ENCODE measurements at places on chromosomes 12 and 14.

DNA sequence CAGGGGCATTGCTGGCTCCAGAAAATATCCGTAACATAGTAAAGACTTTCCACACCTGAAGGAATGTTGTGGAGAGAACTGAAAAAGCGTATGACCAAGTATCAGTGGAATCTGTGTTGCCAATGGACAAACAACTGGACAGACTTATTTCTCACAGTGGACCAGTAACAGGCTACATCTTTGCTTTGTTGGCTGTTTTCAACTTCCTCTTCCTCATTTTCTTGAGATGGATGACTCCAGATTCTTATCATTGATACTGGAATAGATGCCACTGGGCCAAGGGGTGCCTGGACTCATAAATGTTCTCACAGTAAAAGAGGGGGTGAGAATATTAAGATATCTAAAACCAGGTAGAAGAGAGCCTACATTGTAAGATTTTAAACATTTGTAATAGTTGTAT is 6.4 kb downstream of the GAS2L3 start:
- DNase-seq, result no peak

- no peak for DNase-seq
Measured at GRCh38 chr14:32576088-32576795, 247.1 kb downstream of the AKAP6 start.

- no peak for DNase-seq
Measured at GRCh38 chr12:54338698-54339296, 13.9 kb downstream of the COPZ1 start.

DNA sequence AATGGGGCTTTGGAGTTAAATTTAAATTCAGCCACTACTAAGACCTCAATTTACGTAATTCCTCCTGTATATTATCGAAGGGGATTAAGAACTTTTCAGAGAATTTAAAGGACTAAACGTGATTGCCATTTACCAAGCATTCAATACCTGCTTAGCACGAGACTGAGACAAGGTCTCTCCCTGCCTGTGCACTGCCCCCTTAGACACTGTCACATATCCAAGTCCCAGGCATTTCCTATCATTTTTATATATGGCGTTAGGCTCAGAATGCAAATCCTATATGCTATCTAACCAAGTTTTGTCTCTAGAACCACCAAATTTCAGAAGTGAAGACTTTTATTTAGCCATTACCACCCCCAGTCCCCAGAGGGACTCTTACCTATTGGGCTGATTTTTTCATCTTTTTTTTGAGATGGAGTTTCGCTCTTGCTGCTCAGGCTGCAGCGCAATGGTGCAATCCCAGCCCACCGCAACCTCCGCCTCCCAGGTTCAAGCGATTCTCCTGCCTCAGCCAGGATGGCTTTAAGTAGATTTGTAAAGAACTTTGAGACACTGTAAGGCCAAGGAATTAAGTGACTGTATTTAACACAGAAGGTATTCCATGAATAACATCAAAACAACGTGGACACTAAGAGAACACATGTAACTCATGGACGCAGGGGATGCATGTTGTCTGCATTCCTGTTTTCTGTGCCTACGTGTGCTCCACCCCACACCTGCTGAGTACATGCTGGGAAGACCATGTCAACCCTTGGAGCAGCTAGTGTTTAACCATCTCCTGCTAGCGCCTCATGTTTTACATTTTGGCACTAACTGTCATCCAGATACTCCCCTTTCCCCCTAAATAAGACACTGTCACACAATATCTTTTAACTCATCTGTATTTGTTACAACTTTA is 6.4 kb downstream of the HSP90AA1 start:
- DNase-seq, result no peak

- DNase-seq, result no peak
Measured at GRCh38 chr12:119931402-119931801, 54.3 kb upstream of the CIT start.
